ENCODE measurements at places on chromosomes 1 and 21.

GRCh38 chr1:57711326-57711725 lies 287.5 kb upstream of the DAB1 start:
- no peak for DNase-seq

DNA sequence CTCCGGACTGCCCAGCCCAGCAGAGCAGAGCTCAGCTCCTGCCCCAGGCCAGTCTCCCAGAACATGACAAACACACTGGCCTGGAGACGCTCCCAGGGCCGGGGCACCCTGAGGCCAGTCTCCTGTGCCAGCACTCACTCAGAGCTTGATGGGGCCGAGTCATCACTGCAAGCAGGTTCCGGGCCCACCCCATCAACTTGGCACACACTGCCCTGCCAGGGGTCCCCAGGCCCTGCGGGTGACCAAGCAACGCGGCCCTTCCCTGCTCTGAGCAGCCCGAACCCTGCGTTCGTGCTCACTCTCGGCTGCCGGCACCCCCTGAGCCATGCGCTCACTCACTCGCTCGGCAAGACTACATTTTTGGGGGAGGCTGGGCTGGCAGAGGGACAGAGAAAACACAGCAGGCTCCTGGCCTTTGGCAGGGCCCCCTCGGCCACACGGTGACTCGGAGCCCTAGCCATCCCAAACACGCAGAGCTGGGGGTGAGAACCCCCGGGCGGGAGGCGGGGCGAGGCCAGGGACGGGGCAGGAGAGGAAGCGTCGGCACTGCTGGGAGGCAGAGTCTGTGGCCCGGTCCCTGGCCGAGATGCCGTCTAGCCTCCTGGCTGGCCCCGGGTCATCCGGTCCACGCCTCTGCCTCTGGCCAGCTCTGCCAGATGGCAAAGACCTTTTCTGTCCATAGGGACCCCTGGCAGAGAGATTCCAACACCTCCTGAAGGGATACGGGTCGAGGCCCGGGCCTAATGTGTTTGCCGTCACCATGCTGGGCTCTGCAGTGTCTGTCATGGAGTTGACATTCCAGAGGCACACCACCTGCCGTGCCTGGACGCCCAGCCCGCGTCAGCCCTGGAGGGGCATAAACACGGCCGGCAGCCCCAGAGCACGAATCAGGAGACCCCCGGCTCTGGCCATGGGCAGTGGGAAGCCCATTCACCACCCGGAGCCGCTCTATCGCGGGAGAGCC lies 68.0 kb downstream of the MEGF6 start:
- no peak for DNase-seq

DNA sequence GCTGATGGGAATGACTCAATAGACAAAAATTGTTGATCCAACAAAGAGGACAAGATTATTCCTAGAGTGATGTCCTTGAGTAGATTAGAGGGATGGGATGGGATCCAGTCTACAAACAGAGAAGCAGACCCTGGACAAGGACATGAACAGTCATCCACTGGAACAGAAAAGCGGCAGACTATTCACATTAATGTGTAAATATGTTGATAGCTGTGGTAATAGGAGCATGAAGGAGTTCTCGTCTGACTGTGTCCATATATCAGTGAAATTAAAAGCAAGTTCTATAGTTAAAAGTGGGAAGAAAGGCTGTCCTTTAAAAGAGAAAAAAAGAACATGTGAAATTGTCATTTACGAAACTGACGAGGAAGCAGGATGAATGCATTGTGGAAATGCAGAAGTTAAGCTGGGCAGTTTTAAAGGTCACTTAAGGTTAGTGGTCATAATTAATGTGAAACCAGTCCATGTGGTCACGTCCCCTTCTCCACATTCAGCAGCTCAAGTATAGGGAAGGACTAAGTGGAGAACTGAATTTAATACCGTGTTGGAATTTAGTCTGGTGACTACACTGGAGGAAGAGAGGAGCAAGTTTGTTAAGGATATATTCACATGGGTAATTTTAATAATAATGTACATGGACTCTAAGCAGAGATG lies 62.1 kb downstream of the PIK3R3 start:
- DNase-seq = no peak

DNA sequence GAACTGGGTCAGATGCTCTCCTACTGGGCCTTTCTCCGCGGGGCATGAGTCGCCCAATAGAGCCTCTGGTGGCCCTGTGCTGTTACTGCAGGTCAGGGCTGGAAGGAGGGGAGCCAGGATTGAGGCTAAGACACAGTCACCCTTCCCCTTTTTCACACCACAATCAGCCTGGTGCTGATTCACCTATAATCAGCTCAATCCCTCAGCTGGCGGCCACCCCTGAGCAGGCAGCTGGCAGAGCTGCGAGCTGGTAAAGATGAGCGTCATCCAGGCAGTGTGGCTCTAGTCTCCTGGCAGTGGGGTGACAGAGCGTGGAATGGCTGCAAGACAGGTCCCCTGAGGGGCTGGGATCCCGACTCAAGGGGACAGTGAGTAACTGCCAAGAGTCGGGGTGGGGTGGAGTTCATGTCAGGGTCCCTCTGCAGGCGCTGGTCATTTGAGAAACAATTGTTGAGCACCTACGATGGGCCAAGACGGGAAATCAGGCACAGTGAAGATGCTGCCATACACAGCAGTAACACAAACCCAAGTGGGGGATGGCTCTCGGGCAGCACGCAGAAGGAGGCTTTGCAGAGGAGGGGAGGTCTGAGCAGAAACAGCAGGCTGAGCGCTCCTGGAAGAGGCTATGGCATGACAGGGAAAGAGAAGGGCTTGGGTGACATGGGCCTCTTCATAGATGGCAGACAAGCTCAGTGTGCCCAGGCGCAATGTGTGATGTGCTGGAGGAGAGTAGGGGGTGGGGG lies 21.8 kb downstream of the ATF3 start:
- DNase-seq = peak; percentile 5

GRCh38 chr1:114093624-114094362 lies 59.9 kb downstream of the SYT6 start:
- no peak for DNase-seq

DNA sequence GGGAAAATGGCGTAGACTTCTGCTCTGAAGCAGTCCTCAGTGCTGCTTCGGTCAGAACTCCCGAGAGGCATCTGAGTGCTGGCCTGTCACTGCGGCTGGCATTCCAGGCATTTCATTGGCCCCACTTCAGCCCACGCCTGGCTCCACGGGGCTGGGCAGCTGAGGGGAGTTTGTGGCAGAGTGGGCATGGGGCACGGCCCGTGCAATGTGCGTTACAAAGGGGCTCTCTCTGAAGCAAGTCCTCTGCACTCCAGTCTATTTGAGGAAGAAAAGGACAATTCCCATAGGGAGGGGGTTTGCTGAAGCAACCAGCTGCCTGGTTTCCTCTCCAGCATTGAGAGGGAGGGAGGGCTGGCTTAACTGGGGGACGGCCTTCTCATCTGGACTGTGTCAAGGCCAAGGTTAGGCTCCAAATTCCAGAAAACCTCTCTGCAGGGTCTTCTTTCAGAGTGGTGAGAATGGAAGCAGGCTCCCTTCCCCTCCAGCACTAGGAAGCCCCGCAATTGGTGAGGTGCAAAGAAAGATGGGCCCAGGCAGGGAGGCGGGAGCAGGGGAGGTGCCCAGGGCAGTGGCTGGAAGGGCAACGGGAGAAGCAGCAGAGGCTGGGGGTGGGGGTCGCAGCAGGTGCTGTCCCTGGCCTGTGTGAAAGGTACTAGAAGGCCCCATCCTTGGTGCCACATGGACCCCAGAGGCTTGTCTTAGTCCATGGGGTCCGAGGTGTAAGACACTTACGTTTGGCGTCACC lies 21.1 kb upstream of the GPR157 start:
- no peak for DNase-seq

DNA sequence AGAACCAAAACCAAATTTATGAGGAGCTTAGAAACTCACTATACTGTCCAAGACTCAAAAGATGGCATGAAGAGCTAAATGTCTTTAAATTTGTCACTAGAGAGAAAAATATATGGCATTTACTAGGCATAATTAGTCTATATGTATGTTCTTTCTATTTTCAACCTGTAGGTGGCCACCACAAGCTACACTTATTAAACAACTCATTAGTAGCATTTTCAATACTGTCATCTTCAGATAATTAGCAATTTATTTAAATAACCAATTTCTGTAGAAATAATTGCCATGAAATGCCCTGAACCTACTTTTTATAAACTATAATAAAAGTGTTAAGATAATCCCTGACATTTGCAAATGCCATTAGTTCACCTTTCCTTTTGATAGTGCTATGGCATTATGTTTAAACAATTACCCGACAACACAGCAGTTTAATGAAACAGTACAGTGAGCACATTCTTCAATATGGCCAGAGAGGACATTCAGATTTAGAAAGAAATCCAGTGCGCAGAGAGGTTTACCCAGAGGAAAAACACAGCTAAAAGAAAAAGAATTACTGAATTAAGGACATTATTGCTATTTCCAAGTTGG lies 522.5 kb downstream of the PTBP2 start:
- DNase-seq = no peak

DNA sequence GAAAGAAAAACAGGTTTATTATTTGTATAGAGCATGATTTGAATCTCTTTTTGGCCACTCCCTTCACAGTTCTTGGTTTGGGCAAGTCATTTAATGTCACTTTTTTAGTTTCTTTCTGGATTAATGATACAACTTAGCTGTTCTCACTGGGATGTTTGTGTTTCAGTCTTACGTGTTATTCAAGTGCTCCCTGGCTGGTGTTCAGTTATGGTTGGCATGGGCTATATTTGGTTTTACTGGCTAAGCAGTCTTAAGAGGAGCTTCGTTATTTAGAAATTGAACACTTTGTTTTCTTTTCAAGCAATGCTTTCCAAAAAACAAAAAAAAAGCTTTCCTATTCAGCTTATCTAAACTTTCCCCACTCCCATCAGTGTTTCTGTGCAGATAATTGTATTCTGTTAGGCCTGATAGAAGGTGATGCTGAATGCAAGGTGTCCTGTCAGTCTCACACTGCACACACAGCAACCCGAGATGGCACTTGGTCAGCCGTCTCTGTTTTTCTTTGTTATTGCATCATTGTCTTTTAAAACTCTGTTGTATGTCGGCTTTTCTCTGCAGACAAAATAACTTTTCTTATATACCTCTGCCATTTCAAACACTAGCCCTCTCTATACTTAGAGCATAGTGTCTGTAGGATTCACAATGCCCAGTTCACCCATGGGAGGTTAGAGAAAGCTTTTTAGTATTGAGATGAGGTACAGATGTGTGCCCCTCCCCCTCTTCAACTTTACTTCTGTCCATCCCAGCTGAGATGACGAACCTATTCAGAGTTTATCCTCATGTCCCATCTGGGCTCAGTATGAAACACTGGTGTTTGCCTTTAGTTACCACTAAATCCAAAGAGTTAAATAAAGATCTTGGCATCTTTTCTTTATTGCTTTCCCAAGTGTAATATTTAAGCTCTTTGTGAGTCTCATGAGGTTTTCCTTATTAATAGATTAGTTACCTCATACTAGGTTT lies 80.2 kb downstream of the VPS13D start:
- no peak for DNase-seq

DNA sequence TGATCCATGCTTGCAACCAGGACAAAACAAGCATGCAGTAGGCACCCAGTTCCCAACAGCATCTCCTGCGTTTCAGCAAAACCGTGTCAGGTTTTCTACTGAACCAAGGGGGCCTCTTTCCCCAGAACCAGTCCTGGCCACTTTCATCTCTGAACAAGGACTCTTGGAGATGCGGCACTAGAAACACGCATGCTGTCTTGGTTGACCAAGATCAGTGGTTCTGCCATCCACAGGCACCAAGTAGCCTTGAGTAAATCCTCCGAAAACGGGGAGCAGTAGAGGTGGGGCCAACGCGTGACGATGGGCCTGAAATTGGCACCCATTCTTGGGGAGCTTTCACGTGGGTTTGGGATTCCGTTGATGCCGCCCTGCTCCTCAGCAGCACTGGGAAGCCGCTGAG lies 62.5 kb upstream of the AJAP1 start:
- DNase-seq = no peak

- DNase-seq = no peak
Measured at GRCh38 chr1:238861342-238862066, 524.9 kb upstream of the CHRM3 start.

GRCh38 chr1:70941563-70941962 lies 106.1 kb downstream of the PTGER3 start:
- no peak for DNase-seq

GRCh38 chr1:197787056-197787455 lies 11.8 kb upstream of the DENND1B start:
- no peak for DNase-seq

DNA sequence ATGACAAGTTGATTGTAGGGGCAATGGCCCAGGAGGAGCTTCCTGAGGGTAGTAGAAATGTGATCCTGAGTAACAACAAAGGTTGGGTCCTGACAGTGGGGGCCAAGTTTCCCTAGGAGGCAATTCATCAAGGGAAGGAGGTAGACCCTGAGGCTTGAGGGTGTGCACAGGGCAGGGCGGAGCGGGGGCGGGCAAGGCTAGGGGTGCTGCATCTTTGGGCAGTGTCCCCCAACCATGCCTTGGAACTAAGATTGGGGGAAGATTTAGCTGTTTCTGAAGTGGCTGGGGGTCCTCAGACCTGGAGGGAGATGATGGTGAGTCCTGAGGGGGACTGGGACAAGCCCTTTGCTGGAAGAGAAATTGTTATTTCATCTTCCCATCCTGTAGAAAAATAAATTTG lies 50.9 kb downstream of the HUNK start:
- no peak for DNase-seq

GRCh38 chr1:39102537-39103327 lies 76.6 kb downstream of the NDUFS5 start:
- DNase-seq = no peak

DNA sequence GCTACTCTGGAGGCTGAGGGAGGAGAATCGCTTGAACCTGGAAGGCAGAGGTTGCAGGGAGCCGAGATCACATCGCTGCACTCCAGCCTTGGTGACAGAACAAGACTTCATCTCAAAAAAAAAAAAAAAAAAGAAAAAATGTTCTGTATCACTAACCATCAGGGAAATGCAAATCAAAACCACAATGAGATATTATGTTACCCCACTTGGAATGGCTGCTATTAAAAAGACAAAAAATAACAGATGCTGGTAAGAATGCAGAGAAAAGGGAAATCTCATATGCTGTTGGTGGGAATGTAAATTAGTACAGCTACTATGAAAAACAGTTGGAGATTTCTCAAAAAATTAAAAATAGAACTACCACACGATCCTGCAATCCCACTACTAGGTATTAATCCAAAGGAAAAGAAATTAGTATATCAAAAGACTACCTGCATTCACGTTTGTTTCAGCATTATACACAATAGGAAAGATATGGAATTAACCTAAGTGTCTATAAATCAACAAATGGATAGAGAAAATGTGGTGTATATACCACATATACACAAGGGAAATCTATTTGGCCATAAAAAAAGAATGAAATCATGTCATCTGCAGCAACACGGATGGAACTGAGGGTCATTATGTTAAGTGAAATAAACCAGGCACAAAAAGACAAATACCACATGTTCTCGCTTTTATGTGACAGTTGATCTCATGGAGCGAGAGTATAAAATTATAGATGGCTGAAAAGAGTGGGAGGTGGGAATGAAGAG lies 62.6 kb downstream of the ABL2 start:
- no peak for DNase-seq

DNA sequence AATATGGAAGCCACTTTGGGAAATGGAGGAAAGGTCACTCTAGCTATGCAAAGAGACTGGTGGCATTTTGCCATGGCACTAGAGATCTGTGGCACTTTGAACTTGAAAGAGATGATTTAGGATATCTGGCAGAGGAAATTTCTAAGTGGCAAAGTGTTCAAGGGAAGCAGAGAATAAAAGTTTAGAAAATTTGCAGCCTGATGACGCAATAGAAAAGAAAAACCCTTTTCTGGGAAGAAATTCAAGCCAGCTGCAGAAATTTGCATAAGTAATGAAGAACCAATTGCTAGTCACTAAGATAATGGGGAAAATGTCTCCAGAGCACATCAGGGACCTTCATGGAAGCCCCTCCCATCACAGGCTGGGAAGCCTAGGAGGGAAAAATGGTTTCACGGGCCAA lies 191.1 kb upstream of the B3GALT2 start:
- no peak for DNase-seq
